T-helper 17 cell (primary cell): ENCODE measurements at places on chromosomes 2 and 18.

GRCh38 chr2:208541989-208542464 lies 135.4 kb downstream of the PTH2R start:
- H3K4me3 ChIP-seq = no peak overlapping the region
- H3K36me3 ChIP-seq = no peaks in the 10 kb centered on the region
- H3K27me3 ChIP-seq = no peaks in the 10 kb centered on the region
- no peak overlapping the region for H3K27ac ChIP-seq
- no peak for DNase-seq

DNA sequence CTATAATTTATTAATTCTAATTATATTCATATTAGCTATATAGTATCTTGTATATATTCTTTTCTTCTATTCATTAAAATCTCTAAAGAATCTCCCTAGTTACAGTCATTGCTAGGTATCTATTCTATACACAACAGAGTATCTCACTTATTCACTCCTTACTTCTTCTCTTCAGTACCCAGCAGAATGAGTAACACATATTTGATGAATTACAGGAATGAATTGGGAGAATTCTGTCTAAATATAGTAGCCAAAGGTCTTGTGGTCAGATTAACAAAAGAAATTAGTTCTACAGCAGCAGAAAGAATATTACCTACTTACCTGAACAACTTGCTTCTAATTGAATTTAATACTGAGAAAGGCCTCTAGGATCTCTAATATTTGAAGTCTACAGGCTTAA lies 758.0 kb upstream of the ZEB2 start:
- H3K4me3 ChIP-seq = no peak overlapping the region
- no peaks in the 10 kb centered on the region for H3K4me1 ChIP-seq
- no peaks in the 10 kb centered on the region for H3K27me3 ChIP-seq
- H3K27ac ChIP-seq = no peak overlapping the region
- no peak for DNase-seq
- no peaks in the 10 kb centered on the region for H3K36me3 ChIP-seq

GRCh38 chr2:127197475-127198385 lies 22.4 kb downstream of the CYP27C1 start:
- DNase-seq = peak; percentile 32
- peak overlapping the region; percentile 87 for H3K4me3 ChIP-seq
- peaks cover 5% of the 10 kb centered on the region for H3K4me1 ChIP-seq
- peaks cover 12% of the 10 kb centered on the region for H3K27me3 ChIP-seq
- H3K27ac ChIP-seq = no peak overlapping the region
- no peaks in the 10 kb centered on the region for H3K36me3 ChIP-seq

GRCh38 chr2:125576558-125576957 lies 1079.4 kb upstream of the GYPC start:
- H3K4me1 ChIP-seq = no peaks in the 10 kb centered on the region
- no peaks in the 10 kb centered on the region for H3K27me3 ChIP-seq
- H3K4me3 ChIP-seq = no peak overlapping the region
- no peak for DNase-seq

DNA sequence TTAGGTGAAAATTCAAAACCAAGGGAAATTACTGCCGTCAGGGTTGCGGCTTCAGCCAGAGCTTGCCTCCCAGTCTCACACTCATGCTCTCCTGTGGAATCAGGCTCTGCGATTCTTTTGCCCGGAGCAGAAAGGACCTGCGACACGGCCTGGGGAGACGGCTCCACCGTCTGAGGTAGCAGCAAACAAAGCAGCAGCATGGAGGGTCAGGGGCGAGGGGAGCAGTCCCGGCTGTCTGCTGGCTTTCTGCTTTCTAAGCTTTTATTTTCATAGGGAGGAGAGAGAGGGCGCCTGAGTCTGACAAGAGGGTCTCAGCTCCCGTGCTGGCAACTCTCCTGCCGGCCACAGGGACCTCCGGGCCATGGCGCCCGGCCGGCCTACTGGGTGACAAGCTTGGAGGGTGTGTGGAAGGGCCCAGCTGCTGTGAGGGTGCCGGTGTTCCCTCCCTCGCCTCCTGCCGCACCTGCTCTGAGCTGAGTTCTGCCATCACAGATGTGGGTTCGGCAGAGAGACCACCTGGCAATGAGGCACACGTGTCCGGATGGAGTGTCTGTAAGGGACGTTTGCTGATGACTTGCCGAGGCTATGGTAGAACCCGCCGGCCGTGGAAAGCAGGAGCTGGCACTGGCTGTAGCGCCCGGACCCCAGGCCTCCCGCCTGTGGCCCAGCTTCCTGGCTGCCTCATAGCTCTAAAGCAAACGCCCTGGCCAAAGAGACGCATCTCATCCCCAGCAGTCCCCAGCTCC lies 66.2 kb upstream of the CTDP1 start:
- peaks cover 5% of the 10 kb centered on the region for H3K27me3 ChIP-seq
- DNase-seq = no peak
- H3K4me3 ChIP-seq = no peak overlapping the region
- H3K27ac ChIP-seq = no peak overlapping the region

GRCh38 chr2:99469394-99469793 lies 20.4 kb downstream of the REV1 start:
- no peak overlapping the region for H3K4me3 ChIP-seq
- no peak overlapping the region for H3K27ac ChIP-seq
- no peak for DNase-seq

DNA sequence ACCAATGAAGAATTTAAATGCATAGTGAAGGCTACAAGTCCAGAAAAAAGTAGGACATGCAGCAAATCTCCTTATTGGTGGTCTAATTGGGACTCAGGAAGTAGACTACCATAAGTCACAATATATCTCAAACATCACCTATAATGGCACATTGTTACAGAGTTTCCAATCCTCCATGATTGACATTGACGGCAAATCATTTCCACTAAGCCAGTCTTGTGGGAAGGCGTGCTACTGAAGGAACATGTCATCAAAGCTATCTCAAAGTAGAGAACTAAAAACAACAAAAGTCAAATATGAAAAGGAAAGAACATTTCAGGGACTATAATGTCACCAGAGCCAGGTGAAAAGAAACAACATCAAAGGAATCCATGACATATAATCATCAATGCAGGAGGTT lies 166.4 kb upstream of the PID1 start:
- no peak overlapping the region for H3K27ac ChIP-seq
- peaks cover 11% of the 10 kb centered on the region for H3K27me3 ChIP-seq
- no peak overlapping the region for H3K4me3 ChIP-seq
- DNase-seq = no peak
- H3K36me3 ChIP-seq = no peaks in the 10 kb centered on the region
- H3K4me1 ChIP-seq = no peaks in the 10 kb centered on the region

DNA sequence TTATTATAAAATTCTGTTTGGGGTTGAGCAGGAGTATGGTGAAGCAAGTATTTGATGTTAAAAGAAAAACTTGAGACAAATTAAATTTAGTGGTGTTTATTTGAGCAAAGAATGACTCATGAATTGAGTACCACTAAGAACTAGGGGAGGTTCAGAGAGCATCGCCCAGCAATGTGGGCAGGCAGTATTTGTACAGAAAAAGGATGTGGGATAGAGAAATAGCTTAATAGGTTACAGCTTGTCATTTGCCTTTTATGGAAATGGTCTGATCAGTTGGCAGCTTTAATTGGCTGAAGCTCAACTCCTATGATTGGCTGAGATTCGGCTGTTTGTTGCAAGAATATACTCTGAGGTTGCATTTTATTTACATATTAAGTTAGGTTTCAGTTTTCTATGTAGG lies 68.2 kb downstream of the LRATD1 start:
- H3K4me1 ChIP-seq = no peaks in the 10 kb centered on the region
- H3K36me3 ChIP-seq = no peaks in the 10 kb centered on the region
- H3K27ac ChIP-seq = no peak overlapping the region
- H3K27me3 ChIP-seq = no peaks in the 10 kb centered on the region
- no peak overlapping the region for H3K4me3 ChIP-seq

DNA sequence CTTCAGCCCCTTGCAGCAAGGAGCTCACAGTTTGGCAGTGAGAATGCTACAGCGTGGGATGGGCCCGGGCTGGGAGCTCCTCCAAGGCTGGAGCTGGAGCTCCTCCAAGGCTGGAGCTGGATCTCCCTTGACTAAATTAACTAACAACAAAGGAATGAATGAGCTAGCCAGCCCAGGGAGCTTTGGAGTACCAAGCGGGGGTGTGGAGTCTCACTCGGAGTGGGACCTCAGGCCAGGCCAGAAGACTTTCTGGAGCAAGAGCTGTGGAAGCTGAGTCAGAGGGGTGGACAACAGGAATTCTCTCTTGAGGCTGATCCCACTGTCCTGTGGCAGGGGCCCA lies 244.7 kb upstream of the HS6ST1 start:
- H3K36me3 ChIP-seq = no peaks in the 10 kb centered on the region
- no peaks in the 10 kb centered on the region for H3K4me1 ChIP-seq
- H3K27ac ChIP-seq = no peak overlapping the region
- no peak overlapping the region for H3K4me3 ChIP-seq

GRCh38 chr2:215505044-215505786 lies 69.3 kb upstream of the FN1 start:
- no peaks in the 10 kb centered on the region for H3K4me1 ChIP-seq
- no peak overlapping the region for H3K27ac ChIP-seq
- no peaks in the 10 kb centered on the region for H3K36me3 ChIP-seq
- no peak overlapping the region for H3K4me3 ChIP-seq
- H3K27me3 ChIP-seq = peaks cover 29% of the 10 kb centered on the region
- DNase-seq = no peak

GRCh38 chr2:35114765-35115164 lies 1240.8 kb upstream of the CRIM1 start:
- no peak overlapping the region for H3K27ac ChIP-seq
- H3K4me1 ChIP-seq = no peaks in the 10 kb centered on the region
- no peak overlapping the region for H3K4me3 ChIP-seq
- H3K27me3 ChIP-seq = no peaks in the 10 kb centered on the region
- H3K36me3 ChIP-seq = peaks cover 2% of the 10 kb centered on the region
- no peak for DNase-seq

DNA sequence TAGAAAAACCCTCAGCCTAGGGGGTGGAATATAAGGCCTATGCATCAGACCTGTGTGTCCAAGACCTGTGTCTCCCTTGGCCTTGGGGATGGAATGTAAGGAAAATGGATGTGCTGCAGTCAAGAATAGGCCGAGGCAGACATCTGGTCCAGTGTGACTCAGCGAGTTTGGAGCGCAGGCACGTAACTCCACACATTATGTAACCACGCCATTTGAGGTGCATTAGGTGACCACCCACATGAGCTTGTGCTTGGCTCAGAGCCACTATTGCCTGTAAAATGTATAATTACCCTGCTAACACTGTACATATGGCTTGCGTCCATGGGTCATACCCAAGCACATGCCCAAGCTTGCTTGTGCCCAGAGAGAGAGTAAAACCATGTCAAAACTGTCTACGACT lies 580.9 kb upstream of the HNMT start:
- H3K36me3 ChIP-seq = no peaks in the 10 kb centered on the region
- no peaks in the 10 kb centered on the region for H3K4me1 ChIP-seq
- H3K27ac ChIP-seq = no peak overlapping the region
- no peaks in the 10 kb centered on the region for H3K27me3 ChIP-seq
- H3K4me3 ChIP-seq = no peak overlapping the region

DNA sequence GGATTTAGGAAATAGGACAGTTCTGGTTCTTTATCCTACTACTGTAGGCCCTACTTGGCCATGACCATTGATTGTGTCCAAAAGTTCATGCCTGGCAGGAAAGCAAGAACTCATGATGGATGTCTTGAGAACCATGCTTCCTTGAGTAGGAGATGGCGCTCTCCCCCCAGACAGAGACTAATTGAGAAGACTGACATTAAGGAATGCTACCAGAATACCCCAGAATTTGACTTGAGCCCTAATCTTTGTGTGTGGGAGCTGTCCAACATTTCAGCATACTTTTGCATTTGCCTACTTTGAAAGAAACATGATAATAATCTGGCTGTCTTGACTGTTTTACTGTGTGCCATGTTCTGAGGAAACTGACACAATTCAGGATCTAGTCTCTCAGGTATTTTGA lies 23.3 kb downstream of the MAPRE3 start:
- peaks cover 2% of the 10 kb centered on the region for H3K36me3 ChIP-seq
- H3K27ac ChIP-seq = no peak overlapping the region
- H3K4me1 ChIP-seq = peaks cover 2% of the 10 kb centered on the region
- no peaks in the 10 kb centered on the region for H3K27me3 ChIP-seq
- H3K4me3 ChIP-seq = no peak overlapping the region

- H3K36me3 ChIP-seq = no peaks in the 10 kb centered on the region
- no peak for DNase-seq
- no peak overlapping the region for H3K4me3 ChIP-seq
- H3K27me3 ChIP-seq = no peaks in the 10 kb centered on the region
- H3K4me1 ChIP-seq = no peaks in the 10 kb centered on the region
Observed at GRCh38 chr18:27861539-27861938, 315.4 kb downstream of the CDH2 start.

DNA sequence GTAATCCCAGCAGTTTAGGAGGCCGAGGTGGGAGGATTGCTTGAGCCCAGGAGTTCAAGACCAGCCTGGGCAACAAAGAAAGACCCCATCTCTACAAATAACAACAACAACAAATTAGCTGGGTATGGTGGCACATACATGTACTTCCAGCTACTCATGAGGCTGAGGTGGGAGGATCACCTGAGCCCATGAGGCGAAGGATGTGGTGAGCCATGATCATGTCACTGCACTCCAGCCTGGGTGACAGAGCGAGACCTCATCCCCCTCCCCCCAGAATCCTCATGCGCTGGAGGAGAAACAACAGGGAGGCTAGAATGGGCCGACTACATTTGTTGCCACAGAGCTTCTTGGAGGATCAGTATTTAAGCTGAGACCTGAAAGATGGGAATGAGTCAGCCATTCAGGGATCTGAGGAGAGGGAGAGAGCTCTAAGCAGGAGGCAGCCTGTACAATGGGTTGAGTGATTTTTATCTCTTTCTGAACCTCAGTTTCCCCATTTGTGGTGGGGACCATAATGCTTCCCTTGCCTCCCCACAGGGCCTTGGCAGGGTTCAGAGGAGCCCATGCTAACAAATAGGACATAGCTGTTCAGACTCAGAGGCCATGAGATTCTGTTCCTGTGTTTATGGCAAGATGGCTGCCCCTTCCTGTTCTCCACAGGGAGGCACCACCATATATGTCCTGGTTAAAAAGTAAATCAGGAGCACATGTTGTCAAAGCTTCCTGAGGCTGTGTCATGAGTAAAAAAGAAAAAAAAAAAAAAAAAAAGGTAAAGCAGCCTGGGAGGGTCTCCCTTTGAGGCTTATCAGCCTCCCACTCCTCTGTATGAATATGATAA lies 131.4 kb upstream of the HAAO start:
- H3K27ac ChIP-seq = no peak overlapping the region
- H3K27me3 ChIP-seq = peaks cover 34% of the 10 kb centered on the region
- H3K36me3 ChIP-seq = peaks cover 5% of the 10 kb centered on the region
- no peak overlapping the region for H3K4me3 ChIP-seq

- DNase-seq = no peak
- H3K27ac ChIP-seq = no peak overlapping the region
Observed at GRCh38 chr2:30475542-30475941, 28.5 kb downstream of the LCLAT1 start.
